ENCODE measurements at places on chromosomes 3 and 15.

DNA sequence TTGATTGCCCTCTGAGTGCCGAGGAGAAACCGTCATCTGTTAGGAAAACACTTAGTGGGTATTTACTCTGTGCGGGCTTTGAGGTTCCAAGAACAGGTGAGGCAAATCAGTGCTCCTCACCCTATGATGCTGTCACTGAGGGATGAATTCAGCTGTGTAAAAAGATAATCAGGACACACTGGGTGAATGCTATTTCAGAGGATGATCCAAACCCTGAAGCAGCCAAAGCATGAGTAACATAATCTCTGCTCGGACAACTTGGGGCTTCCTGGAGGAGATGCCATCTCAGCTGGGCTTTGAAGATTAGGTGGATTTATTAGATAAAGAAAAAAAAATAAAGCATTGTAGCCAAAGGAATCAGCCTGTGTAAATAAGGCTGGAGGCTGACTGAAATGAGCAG is 10.5 kb upstream of the GADL1 start:
- no peaks in the 10 kb centered on the region for H3K27me3 ChIP-seq
- H3K4me1 ChIP-seq, result no peaks in the 10 kb centered on the region
- no peak overlapping the region for H3K27ac ChIP-seq
- no peak for DNase-seq

- no peak overlapping the region for H3K27ac ChIP-seq
- no peaks in the 10 kb centered on the region for H3K4me1 ChIP-seq
- H3K36me3 ChIP-seq, result no peaks in the 10 kb centered on the region
- DNase-seq, result no peak
- no peak overlapping the region for H3K4me3 ChIP-seq
Measured at GRCh38 chr3:152105446-152105845, 163.3 kb upstream of the MBNL1 start.

- H3K27me3 ChIP-seq, result no peaks in the 10 kb centered on the region
- no peaks in the 10 kb centered on the region for H3K4me1 ChIP-seq
- no peaks in the 10 kb centered on the region for H3K36me3 ChIP-seq
- H3K4me3 ChIP-seq, result no peak overlapping the region
- DNase-seq, result no peak
Measured at GRCh38 chr3:67783281-67784250, 129.2 kb upstream of the SUCLG2 start.

DNA sequence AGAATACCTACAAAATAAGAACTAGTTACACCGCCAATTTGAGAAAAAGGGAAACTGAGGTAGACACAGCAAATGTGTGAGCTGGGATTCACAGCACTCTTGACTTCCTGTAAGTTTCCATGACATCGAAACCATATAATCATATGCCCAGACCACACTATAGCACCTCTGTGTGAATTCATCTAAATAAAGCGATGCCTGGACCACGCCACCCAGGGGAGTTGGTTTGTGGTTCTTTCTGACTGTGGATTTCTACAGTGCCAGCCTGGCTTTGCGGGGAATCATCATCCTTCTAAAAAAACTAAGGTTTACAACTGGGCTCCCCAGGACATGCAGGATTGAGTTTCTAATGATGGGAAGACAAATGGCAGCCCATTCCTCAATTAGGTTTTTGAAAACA is 23.5 kb upstream of the CA12 start:
- H3K27me3 ChIP-seq, result no peaks in the 10 kb centered on the region
- H3K27ac ChIP-seq, result no peak overlapping the region
- no peaks in the 10 kb centered on the region for H3K36me3 ChIP-seq
- H3K4me1 ChIP-seq, result no peaks in the 10 kb centered on the region
- no peak overlapping the region for H3K4me3 ChIP-seq
- DNase-seq, result no peak

GRCh38 chr3:23711916-23712494 is 93.8 kb upstream of the UBE2E1 start:
- H3K4me3 ChIP-seq, result no peak overlapping the region
- no peaks in the 10 kb centered on the region for H3K36me3 ChIP-seq
- no peak overlapping the region for H3K27ac ChIP-seq
- DNase-seq, result no peak

DNA sequence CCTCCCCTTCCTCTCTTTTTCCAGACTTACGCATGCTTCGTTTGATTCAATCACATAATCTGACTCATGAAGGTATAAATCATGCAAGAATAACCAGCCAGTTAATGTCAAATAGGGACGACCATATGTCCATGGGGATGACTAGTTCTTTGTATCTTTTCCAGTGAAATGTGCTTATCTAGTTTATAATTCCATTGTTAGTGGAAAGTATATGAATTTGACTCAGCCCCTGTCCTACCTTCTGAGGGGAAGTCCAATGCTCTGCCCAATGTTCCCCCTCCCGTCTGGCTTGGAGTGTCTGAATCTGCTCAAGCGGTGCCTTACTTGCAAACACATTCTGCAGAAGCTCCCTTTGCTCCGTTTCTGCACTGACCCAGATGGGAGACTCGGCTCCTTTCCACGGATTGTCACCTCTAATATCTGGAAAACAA is 55.0 kb upstream of the EPHB3 start:
- no peak overlapping the region for H3K27ac ChIP-seq
- H3K4me3 ChIP-seq, result no peak overlapping the region
- no peaks in the 10 kb centered on the region for H3K4me1 ChIP-seq
- peaks cover 9% of the 10 kb centered on the region for H3K27me3 ChIP-seq

DNA sequence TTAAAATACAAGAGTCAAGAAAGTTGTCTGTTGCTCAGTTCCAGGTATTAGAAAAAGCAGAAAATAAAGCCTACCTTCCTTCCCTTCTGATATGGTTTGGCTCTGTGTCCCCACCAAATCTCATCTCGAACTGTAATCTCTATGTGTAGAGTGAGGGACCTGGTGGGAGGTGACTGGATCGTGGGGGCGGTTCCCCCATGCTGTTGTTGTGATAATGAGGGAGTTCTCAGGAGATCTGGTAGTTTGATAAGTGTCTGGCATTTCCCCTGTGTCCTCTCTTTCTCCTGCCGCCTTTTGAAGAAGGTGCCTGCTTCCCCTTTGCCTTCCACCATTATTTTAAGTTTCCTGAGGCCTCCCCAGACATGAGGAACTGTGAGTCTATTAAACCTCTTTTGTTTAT is 288.8 kb upstream of the LMCD1 start:
- no peak overlapping the region for H3K4me3 ChIP-seq
- H3K4me1 ChIP-seq, result no peaks in the 10 kb centered on the region
- H3K36me3 ChIP-seq, result no peaks in the 10 kb centered on the region

DNA sequence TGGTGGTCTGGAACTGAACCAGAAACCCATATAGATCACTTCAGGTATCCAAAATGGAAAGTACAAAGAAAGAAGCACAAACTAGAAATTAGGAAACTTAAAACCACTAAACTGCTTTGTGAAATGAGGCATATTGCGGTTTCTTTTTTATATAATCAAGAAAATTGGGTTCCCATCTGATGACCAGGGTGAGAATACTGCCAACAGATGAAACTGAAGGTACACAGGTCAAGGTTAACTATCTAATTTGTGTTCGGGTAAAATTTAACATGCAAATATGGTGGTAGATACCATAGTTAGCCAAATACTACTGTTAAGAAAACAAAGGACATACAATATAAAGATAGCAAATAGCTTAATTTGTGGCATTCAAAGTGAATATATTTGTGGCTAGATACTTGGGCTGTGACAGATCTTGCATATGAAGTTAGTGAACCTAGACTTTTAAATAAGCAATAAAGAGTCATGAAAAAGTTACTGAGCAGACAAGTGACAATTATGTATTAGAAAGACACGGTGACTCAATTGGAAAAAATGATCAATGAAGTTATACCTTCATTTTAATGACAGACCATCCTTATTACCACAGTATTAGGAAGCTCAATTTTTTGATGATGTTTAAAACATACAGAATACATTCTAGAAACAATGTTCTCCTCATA is 127.4 kb downstream of the NR2E3 start:
- no peak for DNase-seq
- H3K27me3 ChIP-seq, result no peaks in the 10 kb centered on the region
- H3K27ac ChIP-seq, result no peak overlapping the region

- H3K4me1 ChIP-seq, result peaks cover 43% of the 10 kb centered on the region
- no peaks in the 10 kb centered on the region for H3K27me3 ChIP-seq
- no peak overlapping the region for H3K27ac ChIP-seq
- DNase-seq, result no peak
Measured at GRCh38 chr15:77225646-77226045, 154.7 kb upstream of the TSPAN3 start.

DNA sequence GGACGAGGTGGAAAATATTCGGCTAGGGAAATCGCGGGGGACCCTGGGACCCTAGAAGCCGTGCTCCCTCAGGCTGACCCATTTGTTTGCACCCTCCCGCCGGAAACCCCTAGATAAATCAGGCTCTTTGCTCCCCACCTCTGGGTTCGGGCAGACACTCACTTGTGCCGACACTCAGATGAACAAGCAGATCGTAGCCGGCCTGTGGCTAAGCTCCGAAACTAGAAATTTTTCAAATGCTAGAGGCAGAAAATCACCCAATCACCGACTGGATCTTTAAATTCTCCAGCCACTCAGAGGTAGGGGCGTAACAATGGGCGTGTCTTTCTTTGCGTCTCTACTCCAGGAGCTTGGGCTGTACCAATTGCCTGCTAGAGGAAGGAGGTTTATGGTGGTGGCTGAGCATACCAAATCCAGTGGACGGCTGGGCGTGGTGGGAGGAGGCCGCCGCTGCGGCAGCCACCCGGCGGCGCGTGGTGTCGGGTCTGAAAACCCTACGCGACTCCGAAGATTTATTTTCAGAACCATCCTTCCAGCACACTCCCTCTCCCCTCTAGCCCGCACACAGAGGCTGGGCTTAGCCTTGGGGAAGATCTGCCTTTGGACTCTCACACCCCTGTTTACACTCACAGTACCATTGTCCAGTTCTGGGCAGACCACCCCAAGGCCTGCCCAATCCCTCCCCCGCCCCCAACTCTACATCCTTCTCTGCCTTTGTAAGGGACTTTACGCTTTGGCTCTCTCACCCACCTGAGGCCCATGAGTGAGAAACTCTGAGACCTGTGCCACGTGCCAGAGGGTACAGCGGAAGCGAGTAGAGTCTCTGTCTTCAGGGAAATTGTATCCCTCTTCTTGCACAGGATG is at the start of gene PIF1:
Gene PIF1 (minus strand): TSS at position 217 of the 864 bp plus-strand sequence. CDS start 1,312 bp downstream, outside the sequence.
- H3K27ac ChIP-seq, result no peak within 1 kb of the TSS
- peak; percentile 99 for DNase-seq
- peaks cover 8% of the 10 kb centered on the region for H3K4me1 ChIP-seq
- H3K4me3 ChIP-seq, result peak within 1 kb of the TSS; percentile 65
- peaks cover 20% of the 10 kb centered on the region for H3K27me3 ChIP-seq
- no peaks in the 10 kb centered on the region for H3K36me3 ChIP-seq

GRCh38 chr3:95302044-95302443 is 1239.2 kb downstream of the NSUN3 start:
- DNase-seq, result no peak
- no peaks in the 10 kb centered on the region for H3K27me3 ChIP-seq
- no peak overlapping the region for H3K4me3 ChIP-seq
- H3K36me3 ChIP-seq, result no peaks in the 10 kb centered on the region
- no peak overlapping the region for H3K27ac ChIP-seq
- no peaks in the 10 kb centered on the region for H3K4me1 ChIP-seq

- H3K4me3 ChIP-seq, result no peak overlapping the region
- H3K4me1 ChIP-seq, result peaks cover 4% of the 10 kb centered on the region
Measured at GRCh38 chr15:66149871-66150270, 103.7 kb downstream of the MEGF11 start.

DNA sequence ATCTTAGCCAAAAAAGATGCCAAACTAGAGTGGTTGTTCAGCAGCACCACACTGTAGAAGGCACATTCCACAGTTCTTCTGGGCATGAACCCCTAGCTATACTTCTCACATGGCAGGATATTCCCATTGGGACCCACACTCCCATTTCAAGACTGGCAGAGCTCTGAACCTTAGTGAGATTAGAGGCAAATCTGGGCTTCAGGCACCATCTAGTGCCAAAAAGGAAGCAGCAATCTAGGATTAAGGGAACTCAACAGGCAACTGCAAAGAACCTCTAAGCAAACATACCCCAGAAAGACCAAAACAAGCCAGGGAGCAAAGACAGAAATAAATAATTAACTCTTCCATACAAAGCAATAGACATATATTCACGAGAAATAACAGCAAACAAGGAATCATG is 66.2 kb downstream of the TAFA4 start:
- no peaks in the 10 kb centered on the region for H3K4me1 ChIP-seq
- H3K4me3 ChIP-seq, result no peak overlapping the region
- DNase-seq, result peak; percentile 55
- H3K36me3 ChIP-seq, result no peaks in the 10 kb centered on the region
- no peaks in the 10 kb centered on the region for H3K27me3 ChIP-seq

DNA sequence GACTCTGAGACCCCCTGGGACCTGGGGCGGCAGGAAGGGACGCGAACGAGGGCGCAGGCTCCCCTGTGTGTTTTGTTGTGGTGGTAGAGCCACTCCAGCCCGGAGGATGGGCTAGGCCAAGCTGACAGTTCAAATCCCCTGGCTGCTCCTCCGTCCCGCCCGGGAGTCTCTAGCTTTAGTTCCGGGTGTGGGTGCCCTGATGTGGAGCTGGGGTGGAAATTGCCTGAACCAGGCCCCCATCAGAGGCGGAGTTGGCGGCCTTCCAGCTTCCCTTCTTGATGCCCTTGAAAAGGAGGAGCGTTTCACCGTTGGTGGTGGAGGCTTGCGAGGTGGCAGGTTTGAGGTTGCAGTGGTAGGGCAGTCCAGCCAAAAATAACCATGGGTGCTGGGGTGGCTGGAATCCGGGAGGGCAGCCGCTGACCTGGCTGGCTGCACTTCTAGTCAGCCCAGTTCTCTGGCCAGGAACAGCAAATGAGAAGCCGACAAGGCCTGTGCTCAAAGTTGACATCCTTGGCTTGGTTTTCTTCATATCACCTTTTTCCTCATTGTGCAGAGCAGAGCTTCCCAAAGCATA is 817 bp downstream of the CLK3 start:
- no peaks in the 10 kb centered on the region for H3K36me3 ChIP-seq
- peak overlapping the region; percentile 64 for H3K27ac ChIP-seq
- H3K4me1 ChIP-seq, result peaks cover 16% of the 10 kb centered on the region
- DNase-seq, result no peak

DNA sequence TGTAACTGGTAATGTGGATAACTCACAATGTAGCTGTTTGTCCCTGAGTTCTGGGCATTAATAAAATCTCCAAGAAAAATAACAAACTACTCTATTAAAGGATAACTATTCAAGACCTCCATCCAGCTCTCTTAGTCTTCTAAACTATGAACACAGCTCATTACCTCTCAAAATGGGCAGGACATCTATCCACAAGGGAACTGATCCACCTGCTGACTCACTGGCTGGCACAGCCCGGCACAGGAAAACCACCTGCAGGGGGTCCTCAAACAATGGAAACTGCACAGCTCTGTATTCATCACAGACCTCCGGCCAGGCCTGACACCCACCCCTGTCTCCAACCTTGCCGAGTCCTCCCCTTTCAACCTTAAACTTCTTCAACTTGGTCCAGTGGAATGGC is 255.4 kb downstream of the TJP1 start:
- H3K27ac ChIP-seq, result no peak overlapping the region
- H3K4me1 ChIP-seq, result peaks cover 11% of the 10 kb centered on the region
- H3K4me3 ChIP-seq, result no peak overlapping the region
- peaks cover 34% of the 10 kb centered on the region for H3K27me3 ChIP-seq

- no peaks in the 10 kb centered on the region for H3K27me3 ChIP-seq
- no peak for DNase-seq
- no peaks in the 10 kb centered on the region for H3K4me1 ChIP-seq
- no peaks in the 10 kb centered on the region for H3K36me3 ChIP-seq
- no peak overlapping the region for H3K27ac ChIP-seq
Measured at GRCh38 chr3:128112357-128112968, 11.1 kb downstream of the RUVBL1 start.

Data from neural progenitor cell (in vitro differentiated cells).